ENCODE measurements at places on chromosomes 16 and 17.
A peak's percentile ranks its signal among the peaks of the same experiment; 100 is the strongest.

- no peak for DNase-seq
Observed at GRCh38 chr16:18984435-18985005, 786 bp downstream of the TMC7 start.

- DNase-seq, result peak; percentile 6
Observed at GRCh38 chr17:71472809-71473789, 647.7 kb upstream of the SOX9 start.

DNA sequence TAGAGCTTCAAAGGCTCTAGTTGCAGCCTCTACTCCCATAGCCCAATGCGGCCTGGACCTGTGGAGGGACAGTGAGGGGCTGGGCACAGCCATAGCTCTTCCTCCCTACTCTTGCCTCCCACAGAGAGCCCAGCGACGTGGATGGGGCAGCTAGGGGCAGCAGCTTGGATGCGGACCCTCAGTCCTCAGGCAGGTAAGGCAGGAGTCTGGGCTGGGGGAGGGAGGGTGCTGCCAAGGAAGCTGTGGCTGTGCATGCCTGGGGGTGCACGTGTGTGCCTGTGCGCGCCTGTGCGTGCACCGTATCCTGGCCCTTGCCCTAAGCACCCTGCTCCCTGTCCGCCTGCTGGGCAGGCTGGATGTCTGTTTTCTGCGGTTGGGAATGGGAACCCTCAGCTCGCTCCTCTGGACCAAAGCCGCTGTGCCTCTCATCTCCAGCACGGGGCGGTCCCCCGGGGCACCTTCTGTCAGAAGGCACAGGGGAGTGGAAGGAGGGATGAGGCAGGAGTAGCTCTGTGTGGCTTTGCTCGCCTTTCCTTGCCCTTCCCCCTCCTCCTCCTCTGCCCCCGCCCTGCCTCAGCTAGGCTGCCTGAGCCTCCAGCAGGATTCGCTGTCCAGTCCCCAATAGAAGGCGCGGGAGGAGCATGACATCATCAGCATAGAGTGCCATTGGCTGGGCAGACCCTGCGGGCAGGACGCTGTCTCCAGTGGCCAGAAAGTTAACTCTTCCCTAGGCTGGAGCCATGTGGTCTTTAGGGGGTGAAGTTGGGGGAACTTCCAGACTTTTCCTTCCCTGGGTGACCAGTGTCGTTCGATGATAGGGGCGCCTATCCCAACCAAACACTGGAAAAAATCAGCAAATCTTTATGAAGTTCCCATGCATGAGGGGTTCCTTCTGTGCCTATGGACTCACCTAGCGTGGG lies 797 bp downstream of the PRCD start:
- peak; percentile 76 for DNase-seq

DNA sequence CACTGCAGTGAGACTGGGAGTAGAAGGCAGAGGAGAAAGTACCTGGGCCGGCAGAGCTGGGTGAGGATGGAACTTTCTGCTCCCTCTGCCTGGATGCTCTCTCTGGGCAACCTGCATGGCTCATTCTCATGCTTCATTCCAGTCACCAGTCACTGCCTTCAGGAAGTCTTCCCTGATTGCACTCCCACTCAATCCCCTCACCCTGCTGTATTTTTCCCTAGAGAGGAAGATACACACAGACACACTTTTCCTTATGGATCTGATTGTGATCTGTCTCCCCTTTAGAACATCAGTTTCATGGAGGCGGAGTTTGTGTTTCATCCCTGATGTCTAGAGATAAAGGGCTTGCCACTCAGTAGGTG lies 44.9 kb downstream of the MEAK7 start:
- DNase-seq, result no peak

GRCh38 chr16:78386557-78387324 lies 287.3 kb downstream of the WWOX start:
- no peak for DNase-seq

DNA sequence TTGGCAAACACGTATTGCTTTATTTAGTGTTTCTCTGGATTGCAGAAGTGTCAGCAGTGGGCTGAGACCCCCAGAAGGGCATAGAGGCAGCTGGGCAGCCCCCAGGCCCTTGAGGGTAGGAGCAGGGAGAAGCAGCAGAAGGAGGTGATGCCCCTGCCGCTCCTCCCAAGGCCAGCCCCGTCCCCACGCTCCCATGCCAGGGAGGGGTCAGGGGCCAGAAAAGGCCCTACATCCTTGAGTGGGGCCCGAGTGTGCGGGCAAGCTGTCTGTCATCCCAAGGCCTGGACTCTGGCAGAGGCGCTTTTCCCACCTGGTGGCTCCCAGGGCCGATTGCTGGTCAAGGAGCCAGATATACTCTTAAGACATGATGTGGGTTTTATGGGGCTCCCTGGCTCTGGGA lies 8.2 kb upstream of the CRK start:
- no peak for DNase-seq

- DNase-seq, result no peak
Observed at GRCh38 chr17:6509031-6509771, 47.2 kb downstream of the PITPNM3 start.

DNA sequence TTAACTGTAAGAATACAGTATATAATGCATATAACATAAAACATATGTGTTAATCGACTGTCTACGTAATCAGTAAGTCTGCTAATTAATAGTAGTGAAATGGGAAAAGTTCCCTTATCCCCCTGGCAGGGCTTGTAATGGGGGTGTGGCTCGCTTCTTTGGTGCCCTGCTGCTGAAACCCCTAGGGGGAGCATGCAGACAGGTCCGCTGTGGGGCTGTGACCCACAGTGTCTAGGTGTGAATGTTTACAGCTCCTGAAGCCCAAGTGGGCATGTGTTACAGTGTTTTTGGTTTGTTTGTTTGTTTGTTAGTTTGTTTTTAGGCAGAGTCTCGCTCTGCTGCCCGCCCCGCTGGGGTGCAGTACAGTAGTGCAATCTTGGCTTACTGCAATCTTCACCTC lies 495.7 kb downstream of the SHISA9 start:
- no peak for DNase-seq

DNA sequence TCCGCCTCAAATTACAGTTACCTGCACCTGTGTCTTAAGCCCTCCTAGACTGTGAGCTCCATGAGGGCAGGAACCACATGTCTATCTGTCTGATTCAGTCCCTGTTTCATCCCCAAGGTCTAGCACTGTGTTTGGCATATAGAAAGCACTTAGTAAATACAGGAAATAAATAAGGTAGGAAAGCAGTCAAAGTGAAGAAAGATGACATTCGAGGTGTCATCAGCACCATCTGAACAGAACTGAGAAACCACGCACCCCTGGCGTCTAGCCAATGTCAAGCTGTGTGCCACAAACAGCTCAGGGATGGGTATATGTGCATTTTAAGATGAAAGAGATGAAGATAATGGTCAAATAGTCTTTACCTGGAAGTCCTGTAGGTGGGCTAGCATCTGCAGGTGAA lies 79.6 kb upstream of the ATP2A3 start:
- DNase-seq, result no peak

- DNase-seq, result no peak
Observed at GRCh38 chr17:81572563-81573168, 20.5 kb upstream of the FAAP100 start.

DNA sequence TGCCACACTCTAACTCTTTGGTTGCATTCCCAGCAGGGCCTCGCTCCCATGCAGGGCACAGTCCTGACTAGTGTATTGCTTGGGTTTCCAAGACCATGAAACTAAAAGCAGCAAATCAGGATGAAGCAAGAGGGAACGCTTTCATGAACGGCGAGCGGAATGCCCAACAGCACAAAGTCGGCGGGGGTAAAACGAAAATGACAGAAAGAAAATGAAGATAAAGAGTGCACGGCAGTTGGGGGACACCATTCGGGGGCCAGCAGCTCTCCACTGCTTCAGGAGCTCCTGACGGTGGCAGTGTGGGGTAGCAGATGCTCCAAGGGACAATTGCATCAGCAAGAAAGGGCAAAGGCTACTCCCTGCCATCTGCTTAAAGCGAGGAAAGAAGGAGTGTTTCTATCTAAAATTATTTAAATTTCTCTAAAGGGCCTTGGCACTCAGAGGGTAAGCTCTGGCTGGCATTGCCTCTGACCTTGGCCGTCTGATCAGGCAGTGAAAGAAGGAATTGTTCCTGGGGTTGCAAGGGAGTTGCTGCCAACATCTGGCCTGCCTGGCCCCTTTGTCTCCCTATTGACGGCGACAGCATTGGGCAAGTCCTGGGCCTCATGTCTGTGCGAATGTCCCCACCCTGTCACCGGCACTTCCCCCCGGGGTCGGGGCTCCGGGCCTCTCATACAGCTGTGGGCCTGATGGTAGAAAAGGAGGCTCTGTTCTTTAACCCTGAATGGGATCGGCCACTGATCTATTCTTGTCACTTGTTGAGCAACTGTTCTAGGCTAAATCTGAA lies 138.2 kb downstream of the CMIP start:
- no peak for DNase-seq

- no peak for DNase-seq
Observed at GRCh38 chr16:4876646-4877379, 29.5 kb downstream of the UBN1 start.

DNA sequence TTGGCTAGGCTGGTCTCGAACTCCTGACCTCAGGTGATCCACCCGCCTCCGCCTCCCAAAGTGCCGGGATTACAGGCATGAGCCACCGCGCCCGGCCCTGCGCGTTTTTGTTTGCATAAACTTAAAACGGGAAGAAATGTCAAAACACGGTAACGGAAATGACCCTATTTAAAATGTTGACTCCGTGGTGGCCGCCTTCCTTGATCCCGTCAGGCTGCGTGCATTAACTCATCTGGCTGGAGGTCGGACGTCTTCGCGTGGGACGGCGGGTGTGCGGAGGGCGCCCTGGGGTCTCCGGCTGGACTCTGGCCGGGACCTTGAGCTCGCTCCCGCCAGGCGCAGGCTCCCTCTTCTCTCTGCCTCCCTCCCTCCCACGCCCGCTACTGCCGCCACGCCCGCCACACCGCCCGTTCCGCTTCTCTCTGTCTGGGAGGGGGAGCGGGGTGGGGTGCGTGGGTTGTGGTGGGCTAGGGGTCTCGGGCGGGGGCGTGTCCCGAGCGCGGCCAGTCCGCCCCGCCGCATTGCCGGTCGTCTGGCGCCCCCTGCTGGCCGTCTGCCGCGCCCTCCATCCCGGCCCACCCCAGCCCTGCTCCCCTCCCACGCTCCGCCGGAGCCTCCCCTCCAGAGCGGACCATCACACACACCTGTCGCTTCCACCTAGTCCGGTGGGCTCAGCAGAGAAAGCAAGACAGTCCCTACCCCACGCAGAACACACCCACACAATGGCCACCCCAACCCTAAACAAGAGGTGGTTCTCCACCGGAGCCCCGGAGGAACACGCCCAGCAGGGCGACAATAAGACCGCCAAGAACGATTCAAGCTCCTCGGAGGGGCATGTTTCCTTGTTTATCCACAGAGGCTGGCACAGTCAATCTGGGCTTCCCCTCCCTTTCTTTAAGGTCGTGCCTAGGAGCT lies 1.2 kb upstream of the CCDC42 start:
- no peak for DNase-seq

- DNase-seq, result no peak
Observed at GRCh38 chr16:26129997-26130396, 438.2 kb downstream of the HS3ST4 start.

DNA sequence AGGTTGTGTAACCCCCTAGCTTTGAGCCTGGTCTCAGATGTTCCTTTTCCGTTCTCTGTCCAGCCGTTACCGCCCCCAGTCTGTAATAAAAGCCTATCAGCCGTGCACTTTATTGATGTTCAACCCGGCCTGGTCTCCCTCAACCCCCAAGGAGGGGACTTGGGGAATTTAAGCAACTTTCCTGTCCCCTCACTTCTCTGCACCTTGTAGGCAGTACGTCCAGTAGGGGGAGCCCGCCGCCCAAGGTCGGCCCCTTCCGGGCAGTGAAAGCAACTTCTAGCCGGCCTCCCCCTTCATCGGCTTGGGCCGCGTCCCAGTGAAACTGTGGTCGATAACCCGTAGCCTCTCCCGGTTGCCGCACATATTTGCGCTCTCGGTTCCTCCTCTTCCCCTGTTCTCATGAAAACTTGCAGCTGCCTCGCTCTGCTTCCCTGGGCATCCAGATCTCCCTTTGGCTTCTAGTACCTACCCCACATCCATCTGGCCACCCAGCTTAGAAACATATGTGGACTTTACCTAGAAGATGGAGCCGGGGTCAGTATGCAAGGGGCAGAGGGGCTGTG lies 7.9 kb downstream of the PNPO start:
- peak; percentile 25 for DNase-seq

- DNase-seq, result no peak
Observed at GRCh38 chr17:77312061-77312701, 171.4 kb downstream of the SEC14L1 start.

- no peak for DNase-seq
Observed at GRCh38 chr17:78890498-78890897, 12.5 kb downstream of the CEP295NL start.

GRCh38 chr17:16937431-16937830 lies 34.5 kb downstream of the TNFRSF13B start:
- DNase-seq, result no peak

DNA sequence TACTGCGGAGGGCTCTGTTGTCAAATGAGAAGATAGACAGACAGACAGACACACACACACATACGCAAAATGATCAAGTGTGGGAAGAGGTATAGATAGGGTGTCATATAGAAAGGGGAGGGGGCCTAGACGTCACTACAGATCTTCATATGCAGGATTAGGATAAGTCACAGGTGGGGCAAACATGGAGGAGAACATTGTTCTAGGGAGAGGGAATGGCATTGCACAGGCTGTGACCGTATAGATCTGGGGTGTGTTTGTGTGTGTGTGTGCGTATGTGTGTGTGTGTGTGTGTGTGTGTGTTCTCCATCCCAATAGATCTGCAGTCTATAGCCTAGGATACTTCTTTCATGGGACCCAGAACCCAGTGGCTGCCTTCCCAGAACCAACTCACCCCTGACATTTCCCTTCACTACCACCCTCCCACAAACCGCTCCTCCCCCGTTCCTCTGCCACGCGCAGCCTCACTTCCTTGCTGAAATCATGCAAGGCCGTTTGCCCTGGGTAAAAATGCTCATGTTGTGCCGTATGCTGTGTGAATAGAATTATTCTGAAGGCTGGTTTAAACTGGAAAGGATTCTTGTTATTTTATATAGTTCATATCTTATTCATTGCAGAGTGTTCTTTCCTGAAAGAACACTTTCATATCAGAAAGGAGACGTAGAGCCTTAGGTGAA lies 50.5 kb upstream of the CCL1 start:
- no peak for DNase-seq

DNA sequence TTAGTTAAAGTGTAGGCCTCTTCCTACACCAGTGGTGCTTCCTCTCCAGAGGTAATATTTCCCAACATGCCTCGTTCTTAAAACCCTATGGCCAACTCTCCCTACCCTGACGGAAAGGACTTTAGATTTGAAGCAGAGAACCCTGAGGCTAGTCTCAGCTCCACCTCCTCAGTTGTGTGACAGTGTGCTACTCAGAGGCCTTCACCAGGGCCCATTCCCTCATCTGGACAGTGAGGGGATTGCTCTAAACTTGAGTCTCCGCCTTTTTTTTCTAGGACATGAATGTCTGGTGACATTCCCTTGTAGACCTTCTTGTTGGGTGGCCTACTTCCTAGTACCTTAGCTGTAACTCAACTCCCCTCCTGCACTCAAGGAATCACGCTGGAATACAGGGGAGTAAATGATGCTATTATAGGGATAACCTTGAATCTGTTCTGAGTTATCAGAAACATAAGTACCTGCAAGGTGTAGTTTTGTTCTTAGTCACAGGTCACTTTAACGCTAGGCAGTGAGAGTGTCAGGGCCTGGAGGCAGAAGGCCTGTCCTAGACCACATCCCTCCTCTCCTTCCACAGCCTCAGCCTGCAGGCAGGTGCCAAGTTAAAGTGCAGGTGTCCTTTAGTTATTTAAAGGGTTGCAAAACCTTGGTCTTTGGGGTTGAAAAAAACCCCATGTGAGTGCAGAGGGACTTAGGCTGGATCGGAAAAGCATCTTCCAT lies 26.9 kb downstream of the LDHD start:
- no peak for DNase-seq

- no peak for DNase-seq
Observed at GRCh38 chr17:49633762-49634484, 44.0 kb downstream of the SPOP start.
